ENCODE measurements at places on chromosomes 2 and 18.

DNA sequence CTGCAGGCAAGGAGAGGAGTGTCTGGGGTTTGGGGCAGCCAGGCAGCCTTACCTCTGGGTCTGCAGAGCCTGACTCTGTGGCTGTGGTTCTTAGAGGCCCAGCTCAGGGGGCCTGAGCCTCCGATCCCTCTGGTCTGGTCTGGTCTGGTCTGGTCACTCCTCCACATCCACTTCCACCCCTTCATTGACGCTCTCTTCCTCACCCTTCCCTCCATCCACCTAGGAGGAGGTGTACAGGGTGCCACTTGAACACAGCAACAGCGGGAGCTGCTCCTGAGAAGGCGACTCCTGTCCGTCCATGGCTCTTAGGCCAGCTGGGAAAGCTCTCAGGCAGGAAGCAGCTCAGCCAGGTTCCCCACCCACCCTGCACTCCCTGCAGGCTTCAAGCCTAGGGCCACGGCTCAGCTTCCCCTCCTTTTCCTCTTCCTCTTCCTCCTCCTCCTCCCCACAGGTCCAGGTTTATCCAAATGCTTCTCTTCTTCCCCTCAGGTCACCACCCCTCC lies 16.9 kb downstream of the GPR55 start:
- no peak for DNase-seq

DNA sequence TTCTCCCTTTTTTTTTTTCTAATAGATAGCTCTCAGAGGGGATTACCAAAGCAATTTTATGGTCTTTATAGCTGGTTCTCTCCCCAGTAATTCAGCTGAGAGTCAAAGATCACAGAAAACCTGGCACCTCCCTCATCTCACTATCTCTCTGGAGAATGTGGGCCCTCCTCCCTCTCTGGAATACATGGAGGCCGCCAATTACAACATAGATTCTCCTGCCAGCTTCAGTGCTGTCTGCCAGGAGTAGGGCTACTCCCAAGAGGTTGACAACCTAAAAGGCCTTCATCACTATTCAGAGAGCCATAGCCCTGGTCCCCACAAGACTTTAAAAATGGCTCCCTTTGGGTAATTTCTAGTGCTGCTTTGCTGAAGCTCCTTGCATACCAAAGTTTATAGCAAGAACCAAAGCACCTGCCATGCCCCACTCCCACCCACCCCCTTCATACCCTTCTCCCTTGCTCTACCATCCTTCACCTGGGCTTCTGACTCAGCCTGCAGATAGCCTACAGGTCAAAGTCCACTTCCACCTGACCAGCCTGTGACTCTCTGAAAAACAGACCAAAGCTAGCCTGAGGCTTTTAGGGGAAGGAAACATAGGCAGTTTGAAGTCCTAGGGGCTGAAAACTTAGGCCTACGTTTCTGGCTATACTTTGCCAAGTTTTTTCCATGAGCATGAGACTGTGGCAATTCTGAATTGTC lies 472.3 kb downstream of the TNS1 start:
- DNase-seq, result no peak

DNA sequence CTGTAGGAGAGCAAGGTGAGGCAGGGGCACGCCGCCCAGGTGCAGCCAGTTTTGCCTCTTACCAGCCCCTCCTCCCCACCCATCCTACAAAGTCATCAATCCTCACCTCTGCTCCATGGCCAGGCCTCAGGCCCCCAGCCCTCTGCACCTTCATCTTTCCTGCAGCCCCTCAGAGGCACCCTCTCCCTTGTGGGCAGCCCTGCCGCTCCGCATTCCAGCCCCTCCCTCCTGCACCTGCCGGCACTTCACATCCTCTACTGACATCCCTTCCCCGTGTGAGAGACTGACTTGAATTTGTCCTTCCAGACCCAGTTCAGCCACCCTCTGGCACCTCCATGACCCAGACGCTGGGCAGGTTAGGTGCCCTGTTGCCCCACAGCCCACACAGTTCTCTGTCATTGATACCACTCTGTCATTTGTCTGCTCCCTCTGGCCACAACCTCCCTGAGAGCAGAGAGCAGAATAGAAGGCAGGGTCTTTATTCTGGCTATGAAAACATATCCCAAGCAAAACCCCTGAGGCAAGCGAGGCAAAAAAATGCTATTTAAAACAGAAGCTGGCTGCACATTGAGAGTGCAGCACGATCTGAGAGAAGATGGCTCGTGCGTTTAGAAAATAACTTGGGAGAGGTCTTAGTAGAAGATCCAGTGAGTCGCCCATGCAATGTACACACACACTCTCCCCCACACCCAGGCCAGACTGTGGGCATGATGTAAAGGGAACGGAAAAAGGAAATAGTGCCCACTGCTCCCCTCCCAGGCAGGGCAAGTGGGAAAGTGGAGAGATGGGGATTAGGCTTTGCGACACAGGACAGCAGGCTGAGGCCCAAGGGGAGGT lies 25.9 kb downstream of the SDC1 start:
- no peak for DNase-seq

GRCh38 chr2:31347750-31348149 lies 66.8 kb downstream of the XDH start:
- no peak for DNase-seq

- DNase-seq, result no peak
Measured at GRCh38 chr18:50722311-50722710, 97.5 kb downstream of the MRO start.

DNA sequence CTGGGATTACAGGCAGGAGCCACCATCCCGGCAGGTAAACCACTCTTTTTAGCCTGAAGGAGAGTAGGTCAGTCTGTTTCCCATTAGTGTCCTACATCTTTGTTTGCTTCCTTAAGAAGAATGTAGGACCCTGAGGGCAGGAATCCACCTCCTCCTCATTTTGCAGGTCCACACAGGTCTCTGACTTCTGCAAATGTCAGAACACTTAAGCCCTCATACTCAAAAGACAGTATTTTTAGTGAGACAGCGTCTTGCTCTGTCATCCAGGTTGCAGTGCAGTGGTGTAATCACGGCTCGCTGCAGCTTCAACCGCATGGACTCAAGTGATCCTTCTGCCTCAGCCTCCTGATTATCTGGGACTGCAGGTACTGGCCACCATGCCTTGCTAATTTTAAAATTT lies 9.3 kb downstream of the PSTPIP2 start:
- no peak for DNase-seq

DNA sequence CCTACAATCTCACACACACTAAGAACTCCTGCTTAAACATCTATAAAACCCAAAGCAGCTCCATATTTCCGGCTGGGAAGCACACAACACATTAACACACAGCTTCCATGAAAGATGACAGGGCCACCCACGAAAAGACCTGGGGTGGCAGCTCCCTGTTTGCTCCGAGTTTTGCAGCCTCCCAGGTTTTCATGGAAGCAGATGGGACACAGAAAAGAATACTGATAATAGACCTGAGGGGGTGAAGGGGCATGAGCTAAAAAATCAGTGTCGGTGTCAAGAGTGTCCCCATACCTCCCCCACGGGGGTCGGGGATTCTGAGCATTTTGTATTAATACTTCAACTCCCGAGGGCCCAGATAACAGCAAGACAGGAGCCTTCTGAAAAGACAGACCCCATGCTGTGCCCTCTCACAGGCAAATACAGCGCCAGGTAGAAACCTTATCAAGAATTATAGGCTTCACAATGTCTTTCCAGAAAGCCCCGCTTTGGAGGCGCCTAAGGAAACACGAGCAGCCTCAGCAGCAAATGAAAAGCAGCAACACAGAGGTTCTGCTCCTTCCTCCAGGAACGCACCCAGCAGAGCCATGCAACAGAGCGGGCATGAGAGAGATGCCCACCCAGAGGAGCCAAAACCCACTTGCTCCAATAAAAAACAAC lies 50.5 kb downstream of the ZNF516 start:
- no peak for DNase-seq

DNA sequence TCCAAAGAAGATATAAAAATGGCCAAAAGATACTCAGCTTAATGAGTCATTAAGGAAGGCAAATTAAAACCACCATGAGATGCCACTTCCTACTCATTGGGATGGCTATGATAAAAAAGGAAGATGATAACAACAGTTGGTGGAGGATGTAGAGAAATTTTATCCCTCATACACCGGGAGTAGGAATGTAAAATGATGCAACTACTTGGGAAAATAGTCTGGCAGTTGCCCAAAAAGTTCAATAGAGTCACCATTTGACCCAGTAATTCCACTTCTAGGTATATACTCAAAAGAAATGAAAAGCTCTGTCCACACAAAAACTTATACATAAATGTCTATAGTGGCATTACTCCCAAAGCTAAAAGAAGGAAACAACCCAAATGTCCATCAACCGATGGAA lies 10.1 kb upstream of the SULT1C2 start:
- no peak for DNase-seq

DNA sequence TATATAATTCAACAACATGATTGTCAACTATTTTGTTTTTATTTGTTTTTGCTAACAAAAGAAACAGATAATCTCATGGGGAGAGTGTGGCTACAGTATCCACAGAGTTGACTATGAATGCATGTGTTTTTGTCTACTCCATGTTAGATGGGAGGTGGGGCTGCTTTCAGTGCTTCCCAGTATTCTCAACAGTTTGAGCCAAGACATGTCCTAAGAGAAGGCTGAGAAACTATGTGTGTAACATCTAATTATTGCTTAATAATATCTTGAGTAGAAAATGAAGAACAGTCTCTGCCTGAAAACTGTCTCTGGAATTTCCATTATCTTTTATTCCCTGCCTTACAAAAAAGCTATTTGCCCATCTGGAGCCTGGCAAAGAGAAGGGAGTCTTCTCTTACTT lies 178.8 kb upstream of the MMADHC start:
- no peak for DNase-seq

DNA sequence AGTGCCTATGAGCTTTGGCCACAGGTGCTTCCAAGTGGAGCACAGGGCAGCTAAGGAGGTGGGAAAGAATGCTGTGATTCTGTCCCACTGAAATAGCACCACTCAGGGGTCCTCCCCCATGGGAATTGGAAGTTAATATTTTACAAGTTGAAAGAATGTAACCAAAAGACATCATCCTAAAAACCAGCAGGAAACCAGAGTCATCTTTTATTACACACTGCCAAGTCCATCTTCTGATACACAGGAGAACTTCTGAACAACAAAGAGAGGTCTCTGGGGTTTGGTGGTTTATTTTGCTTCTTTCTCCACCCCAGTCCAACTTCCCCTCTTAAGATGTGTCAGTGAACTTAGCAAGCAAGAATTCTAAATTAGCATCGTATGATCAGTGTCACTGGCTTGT lies 47.7 kb downstream of the COLEC12 start:
- DNase-seq, result no peak

All from stimulated activated CD8-positive, alpha-beta memory T cell treated with anti-CD3 and anti-CD28 coated beads, Interleukin-7, amount 100 ng/mL, for 48 hours (primary cell).